Immature natural killer cell (primary cell): ENCODE measurements at places on chromosomes 5 and 9.

GRCh38 chr5:161256957-161257356 lies 289.6 kb downstream of the GABRB2 start:
- no peak for DNase-seq

GRCh38 chr5:88792144-88792840 lies 90.7 kb downstream of the MEF2C start:
- no peak for DNase-seq

- DNase-seq: no peak
These were observed at the start of gene IGFBPL1 for GRCh38 chr9:38423973-38424843. Gene IGFBPL1 (minus strand): TSS chr9:38424454. CDS start chr9:38424424, 30 bp downstream.

DNA sequence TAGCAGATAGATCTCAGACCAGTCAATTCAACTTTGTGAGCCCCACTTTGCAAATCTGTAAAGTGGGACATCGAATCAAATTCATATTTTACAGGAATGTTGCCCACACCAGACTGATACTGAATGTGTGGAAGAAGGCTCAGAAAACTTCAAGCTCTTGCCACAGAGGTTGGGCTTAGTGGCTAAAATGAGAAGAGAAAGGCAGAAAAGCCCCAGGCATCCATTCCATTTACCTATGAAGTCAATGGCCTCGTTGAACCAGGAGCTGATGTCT lies 1.7 kb downstream of the DUSP1 start:
- DNase-seq: no peak

DNA sequence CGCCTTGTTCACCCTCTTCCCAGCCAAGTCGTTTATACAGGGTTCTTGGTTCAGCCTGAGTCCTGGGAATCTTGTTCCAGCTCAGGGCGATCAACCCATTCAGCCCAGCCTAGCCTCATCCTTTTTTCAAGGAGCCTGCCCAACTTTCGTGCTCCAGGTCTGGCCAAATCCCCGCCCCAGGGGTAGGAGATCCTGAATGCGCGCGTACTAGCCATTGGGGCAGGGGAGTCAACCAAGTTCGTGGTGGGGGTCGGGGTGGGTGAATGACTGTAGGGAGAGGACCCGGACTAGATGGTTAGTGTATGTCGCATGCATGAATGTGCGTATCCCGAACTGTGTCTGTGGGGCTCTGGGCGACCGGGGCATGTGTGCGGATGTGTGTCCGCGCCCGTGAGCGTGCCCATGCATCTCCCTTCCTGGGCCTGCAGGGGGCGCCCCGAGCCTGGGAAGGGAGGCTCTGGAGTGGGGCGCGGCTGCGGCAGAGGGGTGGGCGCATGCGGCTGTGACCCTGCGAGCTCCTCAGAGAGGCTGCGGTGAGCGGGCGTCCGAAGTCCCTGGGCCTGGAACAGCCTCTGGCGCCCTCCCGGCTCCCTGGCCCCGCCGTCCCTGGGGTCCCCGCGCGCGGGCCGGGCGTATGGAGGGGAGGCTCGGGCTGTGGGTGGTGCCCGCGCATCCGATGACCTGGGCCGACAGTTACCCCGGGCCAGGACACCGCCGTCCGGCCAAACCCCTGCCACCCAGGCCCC lies 8.7 kb downstream of the CCL21 start:
- DNase-seq: peak; percentile 70

DNA sequence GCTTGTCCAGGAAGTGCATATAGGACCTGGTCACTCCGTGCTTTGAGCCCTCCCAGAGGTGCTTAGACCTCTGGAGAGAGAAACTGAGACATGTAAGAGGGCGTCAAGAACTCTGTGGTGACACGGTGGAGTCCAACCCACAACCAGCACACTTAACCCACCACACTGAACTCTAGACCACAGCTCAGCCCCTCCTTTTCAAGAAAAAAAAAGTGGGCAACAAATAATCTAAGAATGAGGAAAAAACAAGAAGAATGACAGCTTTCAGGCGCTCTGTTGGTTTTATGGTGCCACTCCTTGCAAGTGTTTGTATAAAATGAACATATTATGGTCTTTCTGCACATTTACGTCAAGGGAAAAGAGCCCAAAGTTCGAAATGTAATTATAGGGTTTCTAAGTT lies 50.2 kb upstream of the SNAPC3 start:
- DNase-seq: peak; percentile 60

DNA sequence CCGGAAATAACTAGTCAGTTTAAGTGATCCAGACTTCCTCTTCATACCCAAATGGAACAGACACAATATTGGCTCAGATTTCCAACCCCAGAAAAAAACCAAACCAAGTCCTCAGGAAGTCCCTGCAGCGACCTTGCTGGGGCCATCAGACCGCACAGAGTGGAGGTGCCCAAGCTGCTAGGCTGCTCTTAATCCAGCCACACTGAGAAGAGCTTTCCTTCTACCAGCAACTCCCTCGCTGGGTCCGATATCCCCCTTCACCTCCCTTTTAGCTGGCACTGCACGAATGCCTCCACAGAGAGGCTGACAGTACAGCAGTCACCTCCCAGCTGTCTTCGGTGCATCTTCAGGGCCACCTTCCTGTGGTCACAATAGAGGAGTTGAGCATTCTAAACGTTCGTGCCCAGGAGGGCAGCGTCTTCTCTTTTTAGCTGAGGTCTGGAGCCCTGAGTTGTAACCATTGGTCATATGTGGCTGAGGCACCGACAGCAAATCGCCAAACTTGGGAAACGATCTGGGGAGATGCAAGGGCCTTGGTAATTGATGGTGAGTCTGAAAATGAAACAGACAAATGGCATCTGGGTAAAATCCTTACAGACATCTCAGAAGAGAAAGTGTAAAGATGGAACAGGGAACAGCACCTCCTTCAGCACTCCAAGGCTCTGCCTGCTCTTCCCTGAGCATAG lies 5.7 kb downstream of the NAIF1 start:
- DNase-seq: no peak

DNA sequence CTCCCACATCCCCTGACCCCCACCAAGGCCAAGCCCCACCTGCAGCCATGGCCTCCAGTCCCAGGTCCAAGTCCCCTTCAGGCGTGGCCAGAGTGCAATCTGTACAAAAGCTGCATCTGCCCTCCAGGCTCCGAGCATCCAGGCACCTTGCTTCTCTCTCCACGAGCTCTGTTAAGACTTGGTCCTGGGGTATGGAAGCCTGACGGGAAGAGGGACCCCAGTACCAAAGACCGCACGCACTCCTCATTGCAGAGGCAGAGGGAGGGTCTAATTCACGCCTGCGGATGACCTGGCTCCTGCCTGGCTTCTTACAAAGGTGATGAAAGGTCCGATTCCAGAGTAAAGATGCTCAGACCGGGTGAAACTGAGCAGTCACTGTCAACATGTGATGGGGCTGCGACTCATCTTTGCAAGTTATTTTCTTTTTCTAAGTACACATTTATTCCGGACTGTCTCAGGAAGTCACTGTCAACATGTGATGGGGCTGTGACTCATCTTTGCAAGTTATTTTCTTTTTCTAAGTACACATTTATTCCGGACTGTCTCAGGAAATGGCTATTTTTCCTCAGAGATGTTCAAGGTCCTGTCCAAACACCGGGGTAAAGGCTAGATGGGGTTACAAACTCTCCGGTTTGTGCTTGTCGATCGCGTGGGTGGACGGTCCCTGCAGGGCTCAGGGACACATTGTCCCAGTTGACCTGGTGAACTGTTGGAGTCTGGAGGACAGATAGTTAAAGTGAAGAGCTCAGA lies 252.0 kb upstream of the IRX4 start:
- DNase-seq: no peak

- no peak for DNase-seq
These were observed 19.8 kb downstream of the BARHL1 start for GRCh38 chr9:132602207-132602606.

DNA sequence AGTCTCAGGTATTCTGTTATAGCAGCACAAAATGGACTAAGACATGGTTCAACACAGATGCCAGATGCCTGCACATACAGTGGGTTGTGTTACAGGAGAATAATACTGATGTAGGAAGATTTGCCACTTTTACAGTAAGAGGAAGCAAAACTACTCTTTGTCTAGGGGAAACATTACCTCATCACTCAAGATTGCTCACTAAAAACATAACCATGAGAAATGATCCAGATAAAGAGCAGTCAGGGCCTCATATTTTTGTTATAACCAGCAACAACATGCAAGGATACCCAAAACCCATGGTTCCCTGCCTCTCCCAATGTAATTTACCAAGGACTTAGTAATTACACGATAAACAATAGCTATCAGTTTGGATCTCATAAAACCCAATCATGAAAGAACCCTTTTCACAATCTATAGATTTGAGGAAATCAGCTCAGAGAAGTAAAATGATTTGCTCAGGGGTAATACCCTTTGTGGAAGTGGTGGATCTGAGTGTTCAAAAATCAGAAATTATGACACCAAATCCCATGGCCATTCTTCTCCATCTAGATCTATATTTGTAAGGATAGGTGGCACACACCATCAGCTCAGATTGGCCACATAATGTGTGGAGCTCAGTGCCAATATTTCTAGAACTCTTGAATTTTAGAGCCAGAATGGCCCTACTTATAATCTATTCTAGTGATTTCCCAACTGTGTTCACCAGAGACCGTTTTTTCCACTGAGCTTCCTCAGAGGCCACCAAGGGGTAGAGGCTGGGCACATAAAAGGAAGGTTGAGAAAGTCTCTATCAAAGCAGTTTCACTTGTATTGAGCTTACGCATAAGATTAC lies 27.8 kb downstream of the DPYSL3 start:
- no peak for DNase-seq
